ENCODE measurements at places on chromosomes 2 and 18.
A peak's percentile ranks its signal among the peaks of the same experiment; 100 is the strongest.

DNA sequence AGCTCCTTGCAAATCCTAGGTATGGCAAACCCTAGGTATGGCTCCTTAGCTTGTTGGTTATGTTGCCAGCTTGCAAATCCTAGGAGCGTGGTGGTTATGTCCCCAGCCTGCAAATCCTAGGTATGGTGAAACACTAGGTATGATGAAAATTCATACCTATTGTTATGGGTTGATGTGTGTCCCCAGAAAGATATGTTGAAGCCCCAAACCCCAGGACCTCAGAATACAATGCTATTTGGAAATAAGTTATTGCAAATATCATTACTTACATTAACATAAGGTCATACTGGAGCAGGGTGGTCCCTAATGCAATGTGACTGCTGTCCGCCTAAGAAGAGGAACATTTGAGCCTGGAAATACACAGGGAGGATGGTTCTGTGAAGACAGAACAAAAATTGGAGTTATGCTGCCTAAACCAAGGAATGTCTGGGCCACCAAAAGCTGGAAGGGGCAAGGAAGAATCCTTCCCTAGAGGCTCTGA is 220.8 kb downstream of the MYCN start:
- no peak for DNase-seq

DNA sequence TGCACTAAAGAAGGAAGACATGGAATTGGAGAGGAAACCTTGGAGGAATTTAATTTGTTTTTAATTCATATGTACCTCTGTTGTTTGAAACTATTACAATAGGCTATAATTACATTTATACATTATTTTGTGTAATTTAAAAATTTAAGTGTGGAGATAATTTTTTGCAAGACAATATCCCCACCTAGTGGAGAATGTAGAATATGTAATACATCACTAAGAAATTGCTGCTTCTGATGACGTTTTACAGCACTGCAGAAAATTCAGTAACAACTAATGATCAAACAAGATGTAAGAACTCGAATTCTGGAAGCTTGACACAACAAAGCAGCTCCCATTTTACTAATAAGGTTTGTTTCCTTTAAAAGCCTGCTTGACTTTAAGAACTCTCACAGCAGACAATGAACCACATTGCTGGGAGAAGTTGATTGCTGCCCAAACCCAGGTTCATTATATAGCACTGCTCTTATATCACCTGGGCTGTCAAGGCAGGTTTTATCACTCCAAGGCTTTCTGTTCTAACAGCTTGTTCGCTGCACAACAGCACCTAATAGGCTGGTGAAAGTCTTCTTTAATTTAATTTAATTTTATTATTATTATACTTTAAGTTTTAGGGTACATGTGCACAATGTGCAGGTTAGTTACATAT is 53.4 kb downstream of the THADA start:
- DNase-seq = peak; percentile 27

GRCh38 chr2:51079945-51080344 is 48.0 kb upstream of the NRXN1 start:
- DNase-seq = no peak

DNA sequence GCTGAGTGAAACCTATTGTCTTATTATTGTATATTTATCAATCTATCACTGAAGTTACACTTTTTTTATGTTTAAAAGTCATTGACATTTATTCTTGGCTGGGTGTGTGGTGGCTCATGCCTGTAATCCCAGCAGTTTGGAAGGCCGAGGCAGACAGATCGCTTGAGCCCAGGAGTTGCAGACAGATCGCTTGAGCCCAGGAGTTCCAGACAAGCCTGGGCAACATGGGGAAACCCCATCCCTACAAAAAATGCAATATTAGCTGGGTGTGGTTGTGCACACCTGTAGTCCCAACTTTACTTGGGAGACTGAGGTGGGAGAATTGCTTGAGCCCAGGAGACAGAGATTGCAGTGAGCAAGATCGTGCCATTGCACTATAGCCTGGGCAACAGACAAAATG is 97.8 kb downstream of the EPC2 start:
- no peak for DNase-seq

GRCh38 chr2:173831312-173832229 is 133.6 kb downstream of the SP3 start:
- DNase-seq = no peak

- no peak for DNase-seq
These were observed 90.6 kb downstream of the MDH1 start for GRCh38 chr2:63679252-63679855.

DNA sequence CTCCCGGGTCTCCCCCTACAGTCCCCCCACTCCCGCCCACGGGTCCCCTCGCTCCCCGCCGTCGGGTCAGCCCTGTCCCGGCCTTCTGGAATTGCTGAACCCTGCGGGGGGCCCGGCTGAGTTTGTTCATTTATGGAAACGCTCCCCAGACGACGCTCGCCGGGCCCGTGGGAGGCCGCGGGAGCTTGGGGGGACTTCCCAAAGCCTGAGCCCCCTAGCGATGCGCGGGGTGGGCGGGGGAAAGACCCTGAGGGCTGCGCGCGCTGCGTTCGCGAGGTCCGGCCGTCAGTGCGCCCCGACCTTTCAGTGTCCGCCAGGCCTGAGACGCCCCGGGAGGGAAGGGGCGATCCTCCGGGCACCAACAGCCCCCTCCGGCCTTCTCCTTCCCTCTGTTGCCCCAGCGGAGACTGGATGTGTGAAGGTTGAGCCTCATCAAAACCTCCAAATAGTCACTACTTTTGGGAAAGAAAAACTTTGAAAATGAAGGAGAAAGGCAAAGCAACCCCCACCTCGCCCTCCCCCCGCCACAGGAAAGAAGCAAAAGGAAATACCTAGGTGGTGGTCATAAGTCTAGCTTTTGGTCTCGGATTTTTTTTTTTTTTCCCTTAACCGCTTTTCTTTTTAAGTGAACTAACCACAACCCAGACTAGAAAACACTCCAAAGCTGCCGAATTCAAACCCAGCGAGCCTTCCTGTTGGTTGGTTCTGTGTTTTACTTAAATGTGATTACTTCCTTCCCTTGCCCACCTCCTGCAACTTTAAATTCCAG is 509 bp upstream of the CYS1 start:
- DNase-seq = no peak

- DNase-seq = no peak
These were observed 7.1 kb downstream of the SCLY start for GRCh38 chr2:238067939-238068338.

DNA sequence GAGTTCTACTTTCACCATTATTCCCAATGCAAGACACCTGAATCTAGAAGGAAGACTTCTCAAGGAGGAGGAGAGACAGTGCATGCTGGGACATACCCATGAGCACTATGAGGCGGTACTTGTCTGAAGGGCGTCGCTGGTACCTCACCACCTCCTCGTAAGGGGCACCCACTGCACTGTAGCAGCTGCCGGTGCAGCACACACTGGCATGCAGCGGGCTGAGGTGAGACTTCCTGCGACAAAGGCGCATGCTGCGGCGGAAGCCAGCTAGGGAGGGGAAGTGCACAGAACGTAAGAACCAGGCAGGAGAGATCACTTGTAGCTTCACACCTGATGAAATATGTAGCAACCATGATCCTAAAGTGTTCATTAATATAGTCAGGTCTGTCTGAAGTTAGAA is 12.8 kb upstream of the TMEM237 start:
- no peak for DNase-seq

DNA sequence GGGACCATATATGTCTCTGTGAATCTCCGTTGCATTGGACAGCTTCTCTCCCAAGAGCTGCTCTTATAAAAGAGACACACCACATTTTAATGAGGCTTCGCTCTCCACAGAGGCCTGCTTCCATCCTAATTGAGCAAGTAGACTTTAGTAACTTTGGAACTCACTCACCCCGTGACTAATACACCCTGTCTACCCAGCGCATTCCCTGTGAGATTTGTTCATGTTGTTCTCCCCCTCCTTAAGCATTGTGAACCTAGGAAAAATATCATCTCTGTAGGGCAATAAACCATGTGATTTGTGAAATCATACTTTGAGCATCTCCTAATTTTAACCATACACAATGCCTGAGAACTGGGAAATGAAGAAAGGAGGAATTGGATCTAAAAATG is 56.9 kb downstream of the MCFD2 start:
- no peak for DNase-seq

- peak; percentile 13 for DNase-seq
These were observed 257.0 kb upstream of the GYPC start for GRCh38 chr2:126399001-126399400.

DNA sequence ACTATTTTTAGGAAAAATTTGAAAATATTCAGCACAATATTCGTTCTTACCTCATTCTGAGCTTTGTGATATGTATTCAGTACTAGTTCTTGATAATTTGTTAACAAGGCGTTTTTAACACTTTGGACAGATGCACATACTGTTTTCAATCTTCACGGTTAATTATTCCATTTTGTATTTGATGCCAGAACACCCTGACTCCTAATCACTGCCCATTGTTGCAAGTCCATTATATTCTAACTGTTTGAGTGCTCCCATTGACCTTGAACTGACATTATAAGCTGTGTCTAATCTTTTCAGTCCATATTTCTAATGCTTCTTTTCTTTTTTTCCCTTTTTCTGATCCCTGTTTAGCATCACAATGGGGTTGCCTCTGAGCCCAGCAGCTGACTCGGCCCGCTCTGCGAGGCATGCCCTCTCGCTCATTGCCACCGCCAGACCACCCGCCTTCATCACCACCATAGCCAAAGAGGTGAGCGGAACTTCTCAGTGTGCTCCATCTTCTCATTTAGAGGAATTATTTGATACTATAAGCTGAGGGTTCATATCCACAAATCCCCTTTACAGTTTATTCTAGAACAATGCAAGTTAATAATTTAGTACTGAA is 211.3 kb upstream of the BOD1L2 start:
- no peak for DNase-seq

GRCh38 chr18:57696271-57696670 is 74.6 kb upstream of the NARS1 start:
- DNase-seq = no peak

DNA sequence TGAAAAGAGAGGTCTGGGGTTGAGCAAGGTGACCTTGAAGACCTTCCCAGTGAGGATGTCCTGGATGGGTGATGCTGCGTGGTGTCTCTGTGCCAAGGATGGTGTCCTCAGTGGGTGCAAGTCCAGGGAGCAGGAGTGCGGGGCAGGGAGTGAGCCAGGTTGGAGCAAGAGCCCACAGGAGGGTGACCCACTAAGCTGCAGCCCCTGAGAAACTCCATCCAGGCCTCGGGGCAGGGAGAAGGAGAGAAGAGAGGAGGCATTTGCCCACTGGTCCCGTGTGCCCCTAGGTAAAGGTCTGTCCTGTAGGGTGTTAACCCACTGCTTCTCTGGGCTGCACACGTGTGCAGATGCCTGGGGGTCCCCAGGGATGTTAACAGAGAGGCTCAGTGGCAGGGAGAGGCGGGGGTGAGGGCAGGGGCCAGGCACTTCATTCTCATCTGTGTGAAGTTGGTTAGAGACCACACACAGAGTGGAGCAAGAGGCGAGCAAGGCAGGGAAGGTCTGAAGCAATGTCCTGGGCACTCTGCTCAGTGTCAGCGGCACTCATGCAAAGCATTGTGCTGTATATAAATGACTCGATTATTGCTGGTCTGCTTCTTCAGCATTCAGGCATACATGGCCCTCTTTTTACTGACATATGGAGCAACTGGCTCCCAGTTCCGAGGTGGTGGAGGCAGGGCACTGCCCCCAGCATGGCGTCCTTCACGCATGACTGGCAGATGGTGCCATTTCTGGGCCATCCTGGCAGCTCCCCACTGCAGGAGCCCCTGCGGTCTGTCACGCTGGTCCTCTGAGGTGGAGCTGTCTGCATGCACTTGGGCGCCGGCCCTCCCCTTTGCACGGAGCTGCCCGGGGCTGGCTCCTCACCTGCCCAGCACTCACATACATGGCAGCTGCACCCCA is 117.2 kb upstream of the HS6ST1 start:
- no peak for DNase-seq

DNA sequence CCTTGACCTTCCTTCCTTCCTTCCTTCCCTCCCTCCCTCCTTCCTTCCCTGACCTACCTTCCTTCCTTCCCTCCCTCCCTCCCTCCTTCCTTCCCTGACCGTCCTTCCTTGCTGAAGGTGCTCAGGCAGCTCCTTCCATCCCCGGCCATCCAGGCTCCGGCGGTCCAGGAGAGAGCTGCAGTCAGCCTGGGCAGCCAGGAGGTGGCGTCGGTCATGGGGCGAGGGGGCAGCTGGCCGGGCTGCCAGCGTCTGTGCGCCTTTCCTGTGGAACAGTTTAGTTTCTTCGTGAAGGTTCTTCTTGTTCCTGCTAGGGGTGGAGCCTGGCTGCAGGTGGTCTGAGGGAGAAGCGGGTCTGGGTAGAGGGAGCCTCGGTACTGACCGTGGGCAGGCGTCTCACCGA is 15.7 kb downstream of the GPR35 start:
- no peak for DNase-seq

- DNase-seq = no peak
These were observed 118.4 kb upstream of the NOSTRIN start for GRCh38 chr2:168683996-168684395.

GRCh38 chr18:47968006-47968676 is 37.7 kb upstream of the SMAD2 start:
- DNase-seq = no peak

- no peak for DNase-seq
These were observed 58.6 kb downstream of the LRP2 start for GRCh38 chr2:169303579-169304305.

GRCh38 chr2:96083989-96084857 is 32.1 kb downstream of the ADRA2B start:
- no peak for DNase-seq

All from RPMI8226 (cell line).